ENCODE measurements at places on chromosomes 6 and 20.

- peak; percentile 38 for DNase-seq
Observed at GRCh38 chr6:13099771-13100170, 228.6 kb downstream of the TBC1D7 start.

GRCh38 chr20:25300496-25301170 is 52.7 kb downstream of the PYGB start:
- DNase-seq, result no peak

- DNase-seq, result no peak
Observed at GRCh38 chr20:50332491-50332980, 141.9 kb downstream of the CEBPB start.

GRCh38 chr6:36984581-36985416 is 1.2 kb downstream of the MTCH1 start:
- no peak for DNase-seq

DNA sequence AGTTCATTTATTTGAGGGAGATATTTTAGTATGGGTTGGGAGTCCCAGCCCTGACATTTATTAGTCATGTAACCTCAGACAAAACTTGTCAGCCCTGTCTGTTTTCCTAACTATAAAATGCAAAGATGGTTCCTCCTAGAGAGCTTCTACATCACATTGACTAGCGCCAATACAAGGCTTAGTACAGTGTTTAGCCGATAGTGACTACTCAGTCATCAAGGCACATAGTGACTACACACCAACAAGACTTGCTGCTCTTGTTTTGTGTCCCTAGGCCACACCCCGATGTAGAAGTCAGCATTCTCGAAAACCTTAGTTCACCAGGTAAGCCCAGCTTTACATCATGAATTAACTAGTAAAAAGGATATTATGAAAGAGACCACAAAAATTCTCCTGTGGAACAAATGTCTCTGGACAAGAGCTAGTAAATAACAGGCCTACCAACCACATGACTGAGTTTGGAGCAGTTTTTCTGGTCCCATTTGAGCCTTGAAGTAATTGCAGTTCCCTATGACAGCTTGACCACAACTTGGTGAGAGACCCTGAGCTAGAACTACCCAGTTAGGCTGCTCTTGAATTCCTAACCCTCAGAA is 68.8 kb downstream of the PFDN4 start:
- no peak for DNase-seq

DNA sequence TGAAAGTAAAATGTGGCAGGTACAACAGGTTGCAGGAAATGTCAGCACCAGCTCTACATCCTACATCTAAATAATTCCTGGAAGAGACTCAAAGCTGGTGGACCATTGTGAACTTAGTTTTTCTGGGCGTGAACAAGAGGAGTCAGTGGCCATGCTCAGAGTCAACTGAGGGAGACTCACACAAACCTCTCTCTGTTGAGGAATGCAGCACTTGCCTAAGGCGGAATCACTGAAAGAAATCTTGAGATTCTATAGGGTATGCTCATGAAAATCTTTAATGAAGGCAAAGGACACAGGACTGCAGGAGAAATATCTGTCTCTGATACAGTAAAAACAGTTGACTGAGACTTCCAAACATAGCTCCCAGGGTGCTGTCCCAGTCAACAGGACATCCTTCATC is 22.5 kb downstream of the SLC17A4 start:
- no peak for DNase-seq

DNA sequence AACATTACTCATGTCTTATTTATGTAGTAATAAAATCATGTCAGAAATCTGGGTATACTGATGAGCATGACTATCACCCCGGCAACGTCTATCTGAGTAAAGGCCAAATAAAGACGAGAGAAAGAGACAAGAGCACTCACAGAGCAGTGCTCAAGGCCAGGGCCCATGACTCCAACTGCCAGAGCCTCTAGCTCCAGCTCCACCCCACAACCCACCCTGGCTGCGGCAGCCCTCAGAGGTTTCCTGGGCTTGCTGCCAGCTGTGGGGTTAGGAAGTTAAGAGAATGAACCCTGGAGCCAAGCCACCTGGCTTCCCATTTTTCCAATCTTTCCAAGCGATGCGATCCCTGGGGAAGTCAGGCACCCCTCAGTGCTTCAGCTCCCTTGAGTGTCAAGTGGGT is 92.0 kb upstream of the PAX1 start:
- no peak for DNase-seq

DNA sequence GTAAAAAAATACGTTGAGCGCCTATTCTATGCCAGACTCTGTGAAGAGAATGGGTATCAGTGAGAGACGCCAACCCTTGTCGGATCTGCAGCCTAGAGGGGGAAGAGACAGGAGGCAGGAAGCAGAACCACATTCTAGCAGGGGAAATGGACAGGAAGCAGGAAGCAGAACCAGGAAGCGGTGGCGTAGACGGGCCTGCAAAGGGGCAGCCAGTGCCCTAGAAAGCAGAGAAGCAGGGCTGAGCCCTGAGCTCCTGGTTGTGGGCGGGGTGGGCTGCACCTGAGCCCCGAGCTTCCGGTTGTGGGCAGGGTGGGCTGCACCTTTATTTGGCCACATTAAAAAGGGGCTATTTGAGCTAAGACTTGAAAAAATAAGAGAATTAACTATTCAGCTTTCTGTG is 71.9 kb downstream of the FAM120B start:
- no peak for DNase-seq

DNA sequence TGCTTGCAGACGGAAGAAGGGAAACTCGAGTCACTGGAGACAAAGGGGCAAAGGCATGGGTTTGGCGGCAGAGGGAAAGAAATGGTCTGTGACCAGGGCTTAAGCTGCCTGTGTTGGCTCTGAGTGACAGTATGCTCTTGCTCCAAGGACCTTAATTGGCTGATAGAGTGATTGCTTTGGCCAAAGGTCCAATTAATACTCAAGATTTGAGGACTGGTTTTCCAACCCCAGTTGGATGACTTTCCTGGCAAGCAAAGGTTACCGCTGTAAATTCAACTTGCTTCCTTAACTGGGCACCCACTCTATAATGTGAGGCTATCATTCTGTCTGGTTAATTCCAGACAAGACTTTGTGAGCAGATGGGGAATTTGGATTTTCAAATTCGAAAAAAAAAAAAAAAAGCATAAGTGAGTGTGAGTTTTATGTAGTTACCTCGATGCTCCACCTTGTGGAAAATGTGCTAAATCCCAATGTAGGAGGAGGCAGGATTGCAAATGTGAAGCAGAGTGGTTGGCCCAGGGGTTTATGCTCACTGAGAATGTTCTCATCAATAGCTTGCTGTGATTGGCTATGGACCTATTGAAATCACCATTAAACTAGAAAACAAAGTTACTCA is 150.7 kb upstream of the GMDS start:
- no peak for DNase-seq

- DNase-seq, result no peak
Observed at GRCh38 chr6:25911351-25911750, 19.1 kb downstream of the SLC17A2 start.

DNA sequence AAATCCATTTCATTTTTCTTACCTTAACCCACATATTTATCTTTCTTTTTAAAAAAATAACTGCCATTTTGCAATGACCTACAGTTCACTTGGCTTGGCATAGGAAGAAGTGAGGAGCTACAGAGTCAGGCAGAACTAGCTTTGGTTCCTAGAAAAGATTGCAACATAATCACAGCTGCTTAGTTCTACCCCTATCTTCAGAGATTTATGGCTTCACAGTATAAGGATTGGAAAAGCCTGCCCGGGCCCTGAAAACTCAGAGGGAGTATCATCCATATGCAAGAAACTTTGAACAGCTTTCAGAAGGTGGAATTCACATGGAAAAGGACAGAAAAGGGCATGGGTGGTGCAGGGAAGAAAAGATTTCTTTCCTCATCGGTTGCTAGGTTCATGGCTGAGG is 774.3 kb upstream of the CHD6 start:
- DNase-seq, result no peak

GRCh38 chr20:7696311-7696710 is 243.9 kb downstream of the HAO1 start:
- no peak for DNase-seq

- no peak for DNase-seq
Observed at GRCh38 chr6:18011287-18011686, 23.9 kb upstream of the KIF13A start.

GRCh38 chr6:107816818-107817217 is 7.3 kb downstream of the SCML4 start:
- no peak for DNase-seq

- peak; percentile 66 for DNase-seq
Observed at GRCh38 chr6:56570413-56571359, 72.0 kb downstream of the DST start.

- DNase-seq, result no peak
Observed at GRCh38 chr20:51531141-51531710, 11.3 kb downstream of the NFATC2 start.

DNA sequence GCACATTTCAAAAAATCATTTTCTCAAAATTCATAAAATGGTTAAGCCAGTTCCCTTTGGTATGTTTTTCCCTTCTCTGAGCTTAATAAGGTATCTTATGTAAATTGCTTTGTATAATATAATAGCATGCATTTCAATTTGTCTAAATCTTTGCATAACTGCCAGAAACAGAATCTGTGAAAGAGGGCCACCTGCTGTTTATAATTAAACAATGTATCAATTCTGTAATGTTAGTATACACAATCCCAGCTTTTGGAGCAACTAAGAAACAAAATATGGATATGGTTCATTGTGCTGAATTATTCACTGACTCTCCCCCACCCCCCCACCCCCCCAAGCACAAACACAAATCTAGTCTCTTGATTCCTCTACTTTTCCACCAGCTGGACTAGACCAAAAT is 54.8 kb downstream of the GPX5 start:
- peak; percentile 14 for DNase-seq

- DNase-seq, result no peak
Observed at GRCh38 chr20:3661814-3662665, 1.2 kb downstream of the GFRA4 start.

DNA sequence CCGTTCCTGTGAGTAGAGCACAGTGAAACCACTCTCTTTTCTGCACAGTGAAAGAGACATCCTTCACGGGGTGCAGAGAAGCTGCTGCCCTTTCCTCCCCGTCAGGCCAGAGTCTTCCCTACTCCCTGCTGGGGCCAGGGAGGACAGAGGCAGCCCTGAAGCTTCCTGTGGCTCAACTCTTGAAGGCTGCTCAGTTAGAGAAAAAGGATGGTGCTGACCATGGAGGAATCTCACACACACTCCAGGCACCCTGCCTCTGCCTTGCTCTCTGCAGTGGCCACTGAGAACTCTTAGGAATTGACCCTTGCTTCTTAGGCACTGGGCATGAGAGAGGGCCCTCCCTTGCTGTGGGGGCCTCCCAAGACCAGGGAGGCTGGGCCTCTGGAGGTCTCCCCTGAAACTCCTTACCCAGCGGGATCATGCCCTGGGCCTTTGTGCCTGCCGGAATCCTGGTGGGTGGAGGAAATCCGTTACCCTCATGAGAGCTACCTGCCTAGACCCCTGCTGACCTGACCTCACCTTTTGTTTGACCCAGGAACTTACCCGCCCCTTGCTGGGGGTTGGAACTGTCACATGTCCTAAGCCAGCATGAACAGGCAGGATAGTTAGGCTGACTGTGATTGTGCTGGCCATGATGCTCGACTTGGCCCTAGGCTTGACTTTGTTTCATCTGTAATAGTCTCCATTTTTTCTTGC is 65.0 kb upstream of the CD93 start:
- DNase-seq, result no peak

GRCh38 chr6:77290798-77291197 is 172.5 kb downstream of the HTR1B start:
- DNase-seq, result no peak

- DNase-seq, result no peak
Observed at GRCh38 chr20:47810116-47810677, 24.9 kb upstream of the SULF2 start.

GRCh38 chr6:133230052-133230451 is 11.1 kb upstream of the EYA4 start:
- no peak for DNase-seq

DNA sequence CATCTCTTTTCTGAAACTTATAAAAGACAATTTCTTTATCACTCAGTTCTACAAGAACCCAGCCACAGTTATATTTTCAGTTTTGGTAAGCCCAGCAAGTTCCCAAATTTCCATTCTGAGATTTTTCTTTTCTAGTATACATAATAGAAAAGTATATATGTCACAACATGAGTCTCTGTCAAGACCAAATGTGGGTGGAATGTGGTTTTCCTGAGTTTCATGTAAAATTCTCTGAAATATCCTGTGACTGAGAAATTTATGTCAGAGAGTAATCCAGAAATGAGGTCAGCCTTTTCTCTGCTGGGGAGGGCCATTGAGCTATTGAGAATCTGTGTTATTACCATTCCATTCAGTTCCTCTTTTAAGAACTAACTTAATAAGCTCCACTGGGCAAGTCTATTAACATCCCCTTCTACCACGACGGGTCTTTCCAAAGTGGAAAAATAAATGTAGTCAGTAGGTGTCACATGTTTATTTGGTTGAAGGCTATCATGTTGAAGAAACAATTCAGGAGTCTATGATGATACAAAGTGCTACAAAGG is 100.7 kb upstream of the HMGN3 start:
- DNase-seq, result no peak

DNA sequence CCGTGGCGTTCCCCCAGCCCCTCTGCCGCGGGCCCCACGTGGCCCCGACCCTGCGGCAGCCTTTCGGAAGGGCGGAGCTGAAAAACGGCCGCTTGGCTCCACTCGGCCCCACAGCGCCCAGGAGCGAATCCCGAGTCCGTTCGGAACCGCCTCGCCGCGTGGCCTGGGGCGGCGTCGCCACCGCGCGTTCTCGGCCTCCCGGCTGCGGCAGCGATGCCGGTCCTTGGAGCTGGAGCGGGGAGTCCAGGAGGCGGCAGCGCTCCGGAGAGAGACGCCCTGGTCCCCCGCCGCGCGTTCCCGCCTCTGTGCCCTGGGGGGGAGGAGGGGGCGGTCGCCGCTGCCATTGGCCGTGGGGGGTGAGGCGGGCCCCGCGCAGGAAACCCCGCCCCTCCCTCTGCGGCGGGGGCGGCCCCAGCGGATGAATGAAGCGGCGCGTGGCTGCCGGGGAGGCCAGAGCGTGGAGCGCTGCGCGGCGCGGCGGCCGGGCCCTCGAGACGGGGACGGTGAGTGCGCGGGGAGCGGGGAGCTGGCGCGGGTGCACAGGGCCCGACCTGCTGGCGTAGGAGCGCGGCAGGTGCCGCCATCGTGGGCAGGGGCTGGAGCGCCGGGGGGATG is at the start of gene SLCO4A1:
TSS of gene SLCO4A1 (plus strand) at position 453 of the 615 bp plus-strand sequence. CDS start 13,952 bp downstream, outside the sequence.
- peak; percentile 87 for DNase-seq

- DNase-seq, result no peak
Observed at GRCh38 chr20:11376420-11376819, 541.3 kb upstream of the BTBD3 start.
